ENCODE measurements at places on chromosomes 5 and 9.

DNA sequence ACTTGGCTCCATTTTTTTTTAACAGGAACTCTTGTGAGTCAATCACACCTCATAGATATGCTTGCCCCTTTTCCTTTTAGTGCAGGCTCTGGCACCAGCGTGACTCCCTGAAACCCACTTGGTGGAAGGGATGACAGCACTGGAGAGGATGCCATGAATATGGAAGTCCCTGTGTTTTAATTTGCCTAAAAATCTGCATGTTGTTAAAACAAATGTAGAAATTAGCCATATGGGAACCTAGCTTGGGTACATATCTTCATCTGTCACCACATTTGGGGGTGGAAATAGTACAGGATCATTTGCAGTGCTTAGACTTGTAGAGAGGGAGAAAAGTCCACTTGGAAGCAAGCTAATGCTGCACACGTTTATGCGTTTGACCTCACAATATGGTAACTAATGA, 179.0 kb downstream of the EBF1 start:
- no peak for DNase-seq

- peak; percentile 67 for DNase-seq
These were observed 773 bp downstream of the SQSTM1 start for GRCh38 chr5:179821298-179822058.

- no peak for DNase-seq
These were observed 617.8 kb downstream of the PDE4D start for GRCh38 chr5:59275510-59276324.

GRCh38 chr9:134644725-134645606, 3.4 kb downstream of the COL5A1 start:
- DNase-seq: no peak

DNA sequence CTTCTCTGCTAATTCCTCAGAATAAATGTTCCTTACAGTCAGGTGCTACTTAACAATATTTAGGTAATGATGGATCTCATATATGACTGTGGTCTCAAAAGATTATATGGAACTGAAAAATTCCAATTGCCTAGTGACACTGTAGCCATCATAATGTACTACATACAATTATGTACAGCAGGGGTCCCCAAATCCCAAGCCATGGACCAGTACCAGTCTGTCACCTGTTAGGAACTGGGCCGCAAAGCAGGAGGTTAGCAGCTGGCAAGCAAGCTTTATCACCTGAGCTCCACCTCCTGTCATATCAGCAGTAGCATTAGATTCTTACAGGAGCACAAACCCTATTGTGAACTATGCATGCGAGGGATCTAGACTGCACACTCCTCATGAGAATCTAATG, 69.6 kb downstream of the NR2F1-AS1 start:
- DNase-seq: no peak

GRCh38 chr5:36270876-36271575, 29.3 kb upstream of the NADK2 start:
- DNase-seq: no peak

DNA sequence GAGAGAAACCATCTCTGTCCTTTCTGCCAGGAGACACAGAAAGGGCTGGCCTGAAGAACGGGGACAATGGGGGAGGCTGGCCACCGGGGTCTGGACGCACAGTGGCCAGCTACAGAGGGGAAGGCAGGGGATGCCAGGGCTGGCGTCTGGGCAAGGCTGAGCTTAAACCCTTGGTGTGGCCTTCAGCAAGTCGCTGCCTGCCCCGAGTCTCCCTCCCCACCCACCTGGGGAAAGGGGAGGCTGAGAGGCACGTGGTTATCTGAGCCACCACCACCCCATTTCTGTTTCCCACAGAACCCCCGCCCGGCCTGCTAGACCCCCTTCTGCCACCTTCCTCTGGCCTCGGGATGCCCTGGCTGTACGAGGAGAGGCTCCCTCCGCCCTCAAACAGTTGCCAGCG, 115.3 kb downstream of the VAV2 start:
- no peak for DNase-seq

DNA sequence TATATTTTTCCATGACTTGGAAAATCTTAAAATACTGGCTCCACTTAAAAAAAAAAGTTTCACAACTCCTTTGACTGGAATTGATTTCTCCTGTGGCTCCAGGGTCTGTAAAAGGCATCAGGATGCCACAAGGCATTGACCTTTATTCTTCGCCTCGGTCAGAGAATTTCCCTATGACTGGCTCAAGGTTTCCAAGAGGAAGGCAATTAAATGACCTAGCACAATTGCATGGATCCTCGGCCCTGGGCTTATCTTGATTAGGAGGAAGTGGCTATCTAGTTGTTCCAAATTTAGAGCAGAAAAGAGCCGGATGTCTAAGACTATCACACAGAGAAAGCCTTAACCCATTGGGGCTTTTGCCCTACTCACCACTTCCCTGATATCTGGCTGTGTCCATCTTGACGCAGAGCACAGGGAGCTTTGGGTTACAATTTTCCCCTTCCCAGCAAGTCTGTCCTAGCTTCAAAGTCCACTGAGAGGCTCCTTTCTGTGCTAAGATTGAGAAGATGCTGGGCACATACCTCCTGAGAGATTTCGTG, 56.9 kb upstream of the COL15A1 start:
- no peak for DNase-seq

DNA sequence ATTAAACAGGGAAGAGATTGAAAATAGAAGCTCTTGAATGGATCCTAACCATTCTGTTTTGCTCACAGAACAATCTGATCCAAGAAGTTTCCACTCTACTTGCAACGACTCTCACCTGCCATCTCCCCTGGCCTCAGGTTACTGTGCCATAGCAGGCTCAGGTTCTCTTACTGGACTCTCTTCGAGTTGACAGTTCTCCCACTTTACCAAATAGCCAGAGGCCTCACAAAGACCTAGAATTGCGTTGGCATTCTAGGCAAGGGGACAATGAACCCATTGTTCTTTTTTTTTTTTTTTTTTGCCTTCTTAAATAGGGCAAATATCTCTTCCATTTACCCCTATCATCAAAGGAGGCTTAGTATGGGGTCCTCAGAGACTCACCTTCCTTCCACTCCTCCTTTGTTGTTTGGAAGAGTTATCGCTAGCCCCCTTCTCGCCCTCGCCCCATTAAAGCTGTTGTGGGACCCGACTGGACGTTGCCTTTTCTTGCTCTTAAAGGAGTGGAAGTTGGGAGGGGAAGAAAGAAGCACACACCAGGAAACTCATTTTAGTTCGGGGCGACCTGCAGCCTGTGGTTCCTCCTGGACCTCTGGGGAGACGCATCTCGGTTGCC, 688 bp upstream of the PLPPR1 start:
- no peak for DNase-seq

- no peak for DNase-seq
These were observed 56.9 kb downstream of the ZNF618 start for GRCh38 chr9:113932906-113933584.

- DNase-seq: no peak
These were observed 337.7 kb upstream of the KLF4 start for GRCh38 chr9:107827304-107827703.

- peak; percentile 18 for DNase-seq
These were observed 713 bp downstream of the MOB3B start for GRCh38 chr9:27528886-27529315.

DNA sequence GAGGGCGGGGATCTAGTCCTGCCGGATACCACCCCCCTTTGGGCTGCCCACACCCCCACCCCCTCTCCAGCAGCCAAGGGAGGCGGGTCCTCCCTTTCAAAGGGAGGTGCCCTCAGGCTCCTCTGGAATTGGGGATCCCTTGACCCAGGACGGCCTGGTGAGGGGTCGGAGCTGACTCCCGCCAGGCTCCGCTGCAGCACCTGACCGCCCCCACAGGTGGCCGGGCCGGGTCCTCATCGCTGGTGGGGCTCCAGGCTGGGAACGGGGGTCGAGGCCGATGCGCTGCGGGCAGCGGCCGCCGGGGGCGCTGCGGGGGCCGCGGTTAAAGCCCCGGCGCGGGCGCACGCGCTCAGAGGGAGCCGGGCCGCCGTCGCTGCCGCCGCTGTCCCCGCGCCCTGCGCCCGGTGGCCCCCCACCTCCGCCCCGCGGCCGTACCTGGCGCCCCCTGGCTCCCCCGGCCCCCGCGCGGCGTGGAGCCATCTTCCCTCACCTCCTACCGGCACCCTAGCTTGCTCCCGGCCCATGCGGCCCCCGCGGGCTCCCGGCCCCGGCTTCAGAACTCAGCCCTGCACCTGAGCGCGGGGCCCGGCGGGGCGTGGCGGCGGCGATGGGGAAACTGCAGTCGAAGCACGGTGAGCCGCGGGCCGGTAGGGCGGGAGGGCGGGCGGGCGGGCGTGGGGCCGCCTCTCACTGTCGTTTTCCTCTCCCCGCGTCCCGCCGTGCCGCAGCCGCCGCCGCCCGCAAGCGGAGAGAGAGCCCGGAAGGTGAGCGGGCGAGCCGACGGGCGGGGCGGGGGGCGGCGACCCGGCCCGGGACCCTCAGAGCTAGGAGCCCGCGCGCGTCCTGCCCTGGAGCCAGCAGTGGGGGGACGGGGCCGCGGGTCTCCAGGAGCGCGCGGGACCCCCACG, at the start of gene NKD2:
NKD2 (plus strand) TSS at position 352 of the 908 bp plus-strand sequence; CDS start at position 608, 256 bp downstream.
- no peak for DNase-seq

DNA sequence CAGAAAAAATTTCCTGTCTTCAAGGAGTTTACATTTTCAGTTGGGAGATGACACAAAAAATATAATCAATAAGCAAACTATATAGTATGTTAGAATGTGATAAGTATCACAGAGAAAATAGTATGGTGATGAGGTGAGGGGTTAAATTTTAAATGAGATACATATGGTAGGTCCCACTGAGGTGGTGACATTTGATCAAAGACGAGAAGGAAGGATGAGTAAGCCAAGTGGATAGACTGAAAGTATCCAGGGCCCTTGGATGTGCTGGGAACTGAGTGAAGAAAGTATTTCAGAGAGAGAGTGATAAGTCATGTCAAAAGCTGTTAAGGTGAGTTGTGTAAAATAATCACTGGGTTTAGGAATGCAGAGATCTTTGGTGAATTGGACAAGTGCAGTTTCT, 3.5 kb downstream of the CCDC192 start:
- DNase-seq: no peak

DNA sequence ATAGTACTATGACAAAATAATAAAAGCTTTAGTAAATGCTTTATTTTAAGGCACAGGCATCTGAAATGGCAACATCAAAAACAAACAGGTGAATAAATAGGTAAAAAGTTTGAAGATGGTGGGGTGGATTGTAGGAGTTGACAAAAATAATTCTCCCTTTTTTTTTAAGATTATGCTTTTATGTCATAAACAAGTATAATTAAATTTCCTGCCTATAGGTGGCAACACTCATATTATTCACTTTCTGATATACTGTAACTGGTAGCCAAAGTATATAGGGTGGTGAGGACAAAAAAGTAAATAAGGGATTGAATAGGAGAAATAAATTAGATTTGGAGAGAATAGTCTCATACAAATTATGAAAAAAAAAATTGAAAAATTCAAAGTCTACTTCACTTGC, 120.0 kb upstream of the ACOT12 start:
- no peak for DNase-seq

- no peak for DNase-seq
These were observed 622.6 kb downstream of the PRR16 start for GRCh38 chr5:121086671-121087070.

DNA sequence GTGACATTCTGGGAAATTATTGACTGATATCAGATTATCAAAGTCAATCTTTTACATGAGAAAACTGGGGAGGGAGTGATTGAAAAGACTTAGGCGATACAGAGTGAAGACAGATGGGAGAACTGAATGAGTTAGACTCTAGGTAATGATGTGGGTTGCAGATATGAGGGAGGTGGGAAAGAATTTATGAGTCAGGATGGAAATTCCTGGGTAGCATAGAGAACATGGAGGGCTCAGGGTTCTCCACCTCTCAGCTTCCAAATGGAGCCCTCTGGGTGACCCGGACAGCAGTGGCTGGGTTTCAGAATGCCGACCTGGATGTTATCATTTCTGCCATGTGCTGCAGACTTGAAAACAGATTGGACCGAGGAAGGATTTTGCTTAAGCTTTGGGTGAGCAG, 75.4 kb upstream of the SHB start:
- DNase-seq: no peak

- no peak for DNase-seq
These were observed 182.8 kb downstream of the GADD45G start for GRCh38 chr9:89787595-89787994.

DNA sequence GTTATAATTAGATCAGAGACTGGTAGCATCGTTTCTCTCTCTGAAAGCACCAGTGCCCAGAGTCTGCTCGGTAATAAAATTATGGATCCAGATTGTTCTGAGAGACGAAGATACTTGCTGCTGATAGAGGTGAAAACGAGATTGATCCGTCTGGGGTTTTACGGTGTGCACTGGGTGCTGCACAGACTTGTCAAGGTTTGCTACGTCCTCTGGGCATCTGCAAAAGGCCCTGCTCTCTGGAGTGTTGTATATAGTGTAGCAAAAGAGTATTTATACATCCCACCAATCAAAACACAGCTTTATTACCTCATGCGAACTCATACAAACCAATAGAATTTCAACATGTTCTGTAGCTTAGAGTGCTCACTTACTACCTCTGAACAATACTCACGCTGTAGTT, 219.3 kb downstream of the PBX3 start:
- DNase-seq: no peak

DNA sequence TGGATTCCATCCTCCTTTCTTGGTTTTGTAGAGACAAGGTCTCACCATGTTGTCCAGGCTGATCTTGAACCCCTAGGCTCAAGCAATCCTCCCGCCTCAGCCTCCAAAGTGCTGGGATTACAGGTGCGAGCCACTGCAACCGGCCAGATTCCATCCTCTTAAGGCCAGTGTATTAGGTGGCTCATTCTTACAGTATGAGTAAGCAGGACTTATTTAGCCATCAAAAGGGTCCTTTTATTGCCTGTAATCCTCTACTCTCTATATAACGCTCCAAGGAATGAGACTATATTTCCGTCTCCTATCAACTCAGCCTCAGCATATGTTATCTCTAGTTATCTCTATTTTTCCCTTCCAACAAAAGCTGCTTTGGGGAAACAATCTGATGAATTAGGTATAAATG, 3.0 kb upstream of the ERBIN start:
- DNase-seq: no peak

DNA sequence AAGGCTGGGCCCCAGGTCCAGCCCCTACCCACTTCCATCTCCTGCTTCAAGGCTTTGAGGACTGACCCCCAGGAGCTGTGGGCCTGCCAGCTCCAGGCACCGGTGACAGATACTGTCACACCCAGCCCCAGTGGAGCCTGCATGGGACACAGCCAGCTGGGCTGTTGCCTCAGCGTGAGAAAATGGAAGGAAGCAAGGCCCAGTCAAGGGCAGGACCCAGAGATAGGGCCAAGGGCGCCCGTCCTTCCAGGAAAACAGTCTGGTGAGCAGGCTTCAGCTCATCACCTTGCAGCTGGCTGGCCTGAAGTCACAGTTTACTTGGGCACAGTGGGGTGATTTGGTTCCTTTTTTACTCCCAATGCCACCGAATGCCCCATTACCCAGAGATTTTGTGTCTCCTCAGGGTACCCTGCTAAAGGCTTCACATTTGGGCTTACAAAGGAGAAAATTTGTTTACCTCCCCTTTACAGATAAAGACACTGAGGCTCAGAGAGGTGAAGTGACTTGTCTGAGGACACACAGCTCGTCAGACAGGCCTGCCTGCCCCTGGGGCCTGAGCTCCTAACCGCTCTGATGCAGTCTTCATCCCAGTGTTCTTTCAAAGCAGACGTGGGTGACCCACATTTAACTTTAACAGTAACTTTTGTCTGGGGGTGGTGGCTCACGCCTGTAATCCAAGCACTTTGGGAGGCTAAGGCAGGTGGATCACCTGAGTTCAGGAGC, 21.5 kb upstream of the WDR38 start:
- no peak for DNase-seq

GRCh38 chr5:172049226-172049796, 42.9 kb upstream of the FBXW11 start:
- no peak for DNase-seq
